GM23248 (cell line): ENCODE measurements at places on chromosomes 5 and 9. TPM values are rescaled to one million over a fixed set of nuclear protein-coding genes. Genes with fewer than 3 reads are reported as not detected.
A peak's percentile ranks its signal among the peaks of the same experiment; 100 is the strongest.

DNA sequence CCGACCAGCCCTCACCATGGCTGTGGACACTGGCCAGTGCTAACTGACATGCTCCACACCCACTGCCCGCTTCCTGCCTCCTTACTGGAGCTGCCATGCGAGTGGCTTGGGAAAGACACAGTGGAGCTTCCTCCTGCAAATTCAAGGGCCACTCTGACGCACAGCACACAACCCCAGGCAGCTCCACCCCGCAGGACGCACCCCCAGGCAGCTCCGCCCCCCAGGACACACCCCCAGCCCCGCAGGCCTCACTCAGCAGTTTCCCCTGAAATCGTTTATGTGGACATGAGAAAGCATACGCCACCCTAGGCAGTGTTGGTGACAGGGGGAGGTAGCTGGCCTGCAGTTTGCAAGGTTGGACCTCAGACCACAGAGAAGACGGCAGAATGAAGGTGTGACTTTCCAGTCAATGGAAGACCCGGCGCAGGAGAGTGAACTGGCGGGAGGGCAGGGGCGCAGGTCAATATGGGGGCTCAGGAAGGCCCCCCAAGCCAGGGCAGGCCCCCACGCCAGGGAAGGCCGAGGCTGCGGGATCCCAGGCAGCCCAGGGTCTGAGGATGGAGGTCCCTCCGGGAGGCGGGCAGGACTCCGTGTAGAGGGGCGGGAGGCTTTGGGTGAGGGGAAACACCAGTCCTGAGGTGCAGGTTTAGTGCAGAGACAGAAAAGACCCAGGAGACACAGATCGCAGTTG is 21.6 kb downstream of the LPCAT1 start:
- H3K4me1 ChIP-seq = no peaks in the 10 kb centered on the region; the same call in 1 of the 2 replicates
- H3K36me3 ChIP-seq = no peaks in the 10 kb centered on the region
- H3K27ac ChIP-seq = no peak overlapping the region
- no peaks in the 10 kb centered on the region for H3K27me3 ChIP-seq

- H3K4me1 ChIP-seq = peaks cover 20% of the 10 kb centered on the region
- H3K36me3 ChIP-seq = no peaks in the 10 kb centered on the region
These were observed 29.3 kb upstream of the STOM start for GRCh38 chr9:121399126-121399882.

DNA sequence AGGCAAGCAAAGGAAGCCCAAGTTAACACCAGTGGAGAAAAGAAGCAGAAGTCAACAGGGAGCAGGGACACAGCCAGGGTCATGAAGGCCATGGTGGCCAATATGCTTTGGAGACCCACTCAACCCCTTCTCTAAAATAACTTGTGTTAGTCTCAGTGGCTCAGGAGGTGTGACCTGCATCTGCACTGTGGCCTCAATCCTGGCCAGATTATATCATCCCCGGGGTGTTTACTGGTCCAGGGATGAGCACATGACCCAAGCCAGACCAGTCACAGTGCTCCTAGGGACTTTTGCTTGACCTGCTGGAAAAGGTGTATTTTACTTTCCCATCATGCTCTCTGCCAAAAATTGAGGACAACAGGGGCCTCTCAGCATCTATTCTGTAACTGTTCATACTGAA is 105.2 kb downstream of the DPYSL3 start:
- peaks cover 42% of the 10 kb centered on the region for H3K4me1 ChIP-seq
- H3K27ac ChIP-seq = peak overlapping the region; percentile 100
- H3K36me3 ChIP-seq = no peaks in the 10 kb centered on the region
- H3K27me3 ChIP-seq = no peaks in the 10 kb centered on the region
- peak; percentile 40 for DNase-seq

GRCh38 chr9:107539427-107540163 is 50.0 kb upstream of the KLF4 start:
- H3K4me1 ChIP-seq = no peaks in the 10 kb centered on the region
- H3K4me3 ChIP-seq = no peak overlapping the region
- no peaks in the 10 kb centered on the region for H3K27me3 ChIP-seq
- peak; percentile 19 for DNase-seq

DNA sequence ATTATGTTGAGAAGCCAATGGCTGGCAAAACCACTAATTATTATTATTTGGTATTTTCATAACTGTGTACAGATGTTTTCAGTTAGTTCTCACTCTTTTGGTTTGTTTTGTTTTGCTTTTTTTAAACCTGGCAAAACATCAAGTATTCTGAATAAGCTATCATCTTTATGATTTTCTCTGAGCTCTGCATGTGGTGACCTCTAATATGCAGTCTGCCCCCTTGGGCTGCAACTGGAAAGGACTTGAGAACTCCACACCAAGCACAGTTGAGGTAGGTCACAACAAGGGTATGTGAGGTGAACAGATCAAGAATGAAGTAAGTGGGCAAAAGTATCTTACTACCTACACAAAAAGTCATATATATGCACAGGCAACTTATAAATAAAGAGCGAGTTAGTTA is 202.2 kb downstream of the NFIB start:
- peak; percentile 22 for DNase-seq
- no peaks in the 10 kb centered on the region for H3K36me3 ChIP-seq
- no peak overlapping the region for H3K27ac ChIP-seq
- H3K4me1 ChIP-seq = peaks cover 3% of the 10 kb centered on the region; the same call in 1 of the 2 replicates

GRCh38 chr5:128464596-128464995 is 73.4 kb downstream of the FBN2 start:
- H3K27me3 ChIP-seq = no peaks in the 10 kb centered on the region
- no peak overlapping the region for H3K27ac ChIP-seq
- no peak overlapping the region for H3K4me3 ChIP-seq

Gene ABHD17B
- total RNA-seq = 10.7 and 14.4 TPM in 2 replicates

Gene C9orf153
- not detected in 2 replicates for total RNA-seq

Gene CDC20B
- total RNA-seq = not detected in 2 replicates
